ENCODE measurements at places on chromosomes 7 and 10.

DNA sequence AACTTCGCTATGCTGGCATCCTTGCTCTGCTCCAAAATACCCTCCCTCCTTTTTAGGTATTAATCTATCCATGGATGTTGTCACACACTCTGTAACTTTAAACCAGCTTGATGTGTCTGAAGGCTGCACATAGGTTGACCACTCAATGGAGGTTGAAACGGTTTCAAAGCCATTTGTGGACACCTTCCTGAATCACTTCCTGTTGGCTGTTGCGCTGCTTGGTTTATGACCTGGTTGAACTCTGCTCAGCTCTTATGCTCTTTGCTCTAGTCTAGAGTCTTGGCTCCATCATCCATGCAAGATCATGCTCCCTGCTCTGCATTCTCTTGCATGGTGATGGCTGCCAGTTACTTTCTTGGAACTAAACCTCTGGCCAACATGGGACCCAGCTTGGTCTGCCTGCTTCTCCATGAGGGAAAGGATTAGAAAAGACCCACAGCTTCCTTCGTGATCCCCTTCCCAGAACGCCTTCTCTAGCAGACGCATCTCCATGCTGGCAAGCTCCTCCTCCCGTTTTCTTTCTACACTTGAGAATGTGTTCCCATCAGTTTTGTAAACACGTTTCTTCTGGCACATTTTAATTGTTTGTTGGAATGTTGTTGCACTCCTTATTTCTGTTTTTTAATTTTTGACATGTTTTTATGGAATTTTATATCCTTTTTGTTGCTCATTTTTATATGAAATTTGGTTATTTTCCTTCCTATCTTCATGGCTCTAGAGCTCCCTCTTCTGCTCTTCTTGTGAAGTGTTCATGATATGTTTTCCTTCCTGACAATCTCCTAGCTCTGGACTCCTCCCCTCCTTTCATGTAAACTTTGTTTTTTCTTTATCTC is 149.8 kb downstream of the XPNPEP1 start:
- no peak for DNase-seq

DNA sequence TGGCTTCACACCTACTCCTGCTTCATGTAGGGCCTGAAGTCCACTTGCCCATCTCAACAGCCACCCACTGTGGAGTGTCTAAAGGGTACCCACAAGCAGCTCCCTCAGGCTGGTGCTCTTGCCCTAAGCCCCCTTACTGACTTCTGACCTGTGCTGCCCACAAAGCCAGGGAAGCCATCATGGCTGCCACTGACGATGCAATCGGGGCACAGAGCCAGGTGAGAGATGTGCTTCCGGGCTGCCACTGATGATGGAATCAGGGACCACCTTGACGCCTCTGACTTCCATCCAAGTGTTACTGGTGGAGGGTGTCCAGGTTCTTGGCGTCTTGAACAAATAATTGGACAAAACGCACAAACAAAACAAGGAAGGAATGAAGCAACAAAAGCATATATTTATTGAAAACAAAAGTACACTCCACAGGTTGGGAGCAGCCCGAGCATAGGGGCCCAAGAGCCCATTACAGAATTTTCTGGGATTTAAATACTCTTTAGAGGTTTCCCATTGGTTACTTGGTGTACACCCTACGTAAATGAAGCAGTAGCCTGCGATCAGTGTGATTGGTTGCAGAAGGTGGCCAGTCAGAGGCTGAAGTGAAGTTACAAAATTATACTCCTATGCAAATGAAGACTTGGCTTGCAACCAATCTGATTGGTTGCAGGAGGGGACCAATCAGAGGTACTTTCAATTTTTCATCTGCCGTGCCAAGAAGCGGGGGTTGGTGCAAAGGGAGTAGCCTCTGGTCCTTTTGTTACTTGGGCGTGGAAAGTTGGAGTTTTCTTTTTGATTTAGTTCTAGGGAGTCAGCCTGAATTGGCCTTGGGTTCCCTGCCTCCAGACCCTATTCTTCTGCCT is 4.5 kb downstream of the CPA2 start:
- no peak for DNase-seq

- peak; percentile 55 for DNase-seq
Observed at GRCh38 chr10:124092250-124092859, 1.0 kb downstream of the CHST15 start.

DNA sequence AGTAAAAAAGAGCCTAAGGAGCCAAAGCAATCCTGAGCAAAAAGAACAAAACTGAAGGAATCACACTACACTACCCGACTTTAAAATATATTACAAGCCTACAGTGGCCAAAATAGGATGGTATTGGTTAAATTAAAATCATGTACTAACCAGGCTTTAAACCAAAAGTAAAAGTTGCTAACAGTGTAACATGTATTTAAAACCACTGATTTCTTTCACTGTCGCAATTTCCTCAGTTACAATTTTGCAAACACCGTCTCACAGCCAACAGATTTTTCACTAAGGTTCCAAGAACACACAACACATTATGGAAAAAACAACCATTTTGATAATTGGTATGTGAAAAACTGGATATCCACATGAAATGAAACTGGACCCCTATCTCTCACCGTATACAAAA is 74.0 kb downstream of the JMJD1C start:
- no peak for DNase-seq

- peak; percentile 61 for DNase-seq
Observed at GRCh38 chr10:19788075-19788686, 28.1 kb upstream of the PLXDC2 start.

GRCh38 chr7:33531888-33532287 is 373.5 kb upstream of the BMPER start:
- no peak for DNase-seq

- no peak for DNase-seq
Observed at GRCh38 chr10:76032700-76033039, 601.2 kb downstream of the LRMDA start.

DNA sequence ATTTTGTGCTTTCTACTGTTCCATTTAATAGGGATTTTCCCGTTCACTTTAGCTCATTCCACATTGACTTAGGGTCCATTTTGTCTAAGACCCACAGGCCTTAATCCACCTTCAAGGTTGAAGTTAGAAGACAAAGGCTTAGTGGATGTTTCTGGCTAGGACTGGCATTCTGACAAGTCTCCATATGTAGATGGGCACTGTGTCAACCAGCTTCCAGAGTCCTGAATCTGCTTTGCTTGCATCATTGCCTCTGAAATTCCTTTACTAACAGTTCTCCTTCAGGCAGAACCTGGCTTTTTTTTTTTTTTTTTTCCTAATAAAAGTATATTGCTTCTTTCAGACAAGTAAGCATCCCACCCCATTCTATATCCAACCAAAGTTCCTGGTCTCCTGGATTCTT is 69.6 kb upstream of the PDCD4 start:
- no peak for DNase-seq

- peak; percentile 75 for DNase-seq
Observed at GRCh38 chr7:76509931-76510877, at the start of gene UPK3B. UPK3B (plus strand) TSS chr7:76510552; CDS start chr7:76510653, 101 bp downstream.

GRCh38 chr7:12703881-12704280 is 16.4 kb downstream of the ARL4A start:
- DNase-seq = no peak

GRCh38 chr10:93272884-93273675 is 199.4 kb downstream of the CYP26A1 start:
- no peak for DNase-seq

GRCh38 chr10:113362645-113363091 is 190.2 kb upstream of the HABP2 start:
- DNase-seq = no peak

DNA sequence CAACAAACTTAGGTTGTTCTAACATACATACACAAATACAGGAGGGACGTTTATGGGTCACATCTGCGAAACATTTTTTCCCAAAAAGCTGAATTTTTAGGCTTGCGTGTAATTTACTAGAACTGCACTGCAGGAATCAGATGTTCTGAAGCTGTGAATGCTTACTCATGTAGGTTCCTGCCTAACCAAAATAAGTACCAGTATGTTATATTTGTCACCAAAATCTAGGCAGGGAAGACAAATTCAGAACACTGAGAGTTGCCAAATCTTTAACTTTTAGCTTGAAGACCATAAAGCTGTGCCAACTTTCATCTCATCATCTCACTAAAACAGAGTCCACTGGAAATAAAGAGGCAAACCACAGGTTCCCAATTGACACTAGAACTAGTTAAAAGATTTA is 5.7 kb downstream of the UBE2H start:
- DNase-seq = no peak

DNA sequence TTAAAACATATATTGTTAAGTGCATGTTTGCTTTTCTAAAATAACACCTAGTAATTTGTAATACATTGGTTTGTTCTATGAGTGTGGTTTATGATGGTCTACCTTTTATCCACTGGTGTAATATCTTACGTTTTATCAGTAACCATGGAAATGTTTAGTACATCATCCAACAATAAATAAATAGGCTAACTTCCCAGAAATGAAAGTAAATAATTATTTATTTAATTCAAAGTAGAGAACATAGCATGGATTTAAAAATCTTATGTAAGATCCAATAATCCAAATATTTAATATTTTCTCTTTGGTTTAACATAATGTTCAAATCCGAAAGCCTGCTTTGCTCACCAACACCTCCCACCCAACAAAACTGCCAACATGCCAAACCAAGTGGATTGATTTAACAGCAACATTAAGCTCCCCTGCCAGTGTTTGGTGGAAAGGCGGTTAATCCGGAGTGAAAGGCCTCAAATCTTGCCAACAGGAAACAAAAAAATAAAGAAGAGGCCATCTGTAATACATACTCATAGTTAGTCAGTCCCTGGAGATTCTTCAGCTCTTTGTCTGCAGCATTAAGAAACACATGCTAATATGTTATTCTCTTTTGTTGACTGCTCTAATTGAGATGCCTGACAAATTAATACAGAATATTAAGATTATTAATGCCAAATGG is 897.8 kb downstream of the CNTNAP2 start:
- DNase-seq = no peak

DNA sequence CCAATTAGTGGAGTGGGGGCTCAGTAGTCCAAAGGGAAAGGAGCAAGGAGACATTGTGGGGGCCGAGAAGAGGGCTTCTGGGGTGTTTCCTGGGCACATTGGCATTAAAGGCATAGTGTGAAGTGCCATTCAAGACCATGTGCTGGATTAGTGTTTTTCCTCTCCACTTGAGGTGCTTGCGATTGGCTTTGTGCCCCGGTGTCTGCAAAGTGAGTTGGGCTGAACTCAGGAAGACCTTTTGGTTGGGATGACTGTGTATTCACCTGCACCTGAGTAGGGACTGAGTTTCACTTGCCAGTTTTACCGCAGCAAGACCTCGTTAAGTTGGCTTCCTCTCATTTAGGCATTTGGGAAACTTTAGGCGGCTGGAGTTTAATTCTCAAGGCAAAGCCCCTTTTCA is 73.0 kb downstream of the TCF7L2 start:
- no peak for DNase-seq

GRCh38 chr10:129847741-129848483 is 116.2 kb downstream of the EBF3 start:
- DNase-seq = no peak

- DNase-seq = no peak
Observed at GRCh38 chr7:54961391-54961790, 57.4 kb upstream of the EGFR start.

GRCh38 chr7:88280801-88281200 is 25.9 kb downstream of the STEAP4 start:
- no peak for DNase-seq

- no peak for DNase-seq
Observed at GRCh38 chr10:6033954-6034353, 28.2 kb downstream of the IL2RA start.

DNA sequence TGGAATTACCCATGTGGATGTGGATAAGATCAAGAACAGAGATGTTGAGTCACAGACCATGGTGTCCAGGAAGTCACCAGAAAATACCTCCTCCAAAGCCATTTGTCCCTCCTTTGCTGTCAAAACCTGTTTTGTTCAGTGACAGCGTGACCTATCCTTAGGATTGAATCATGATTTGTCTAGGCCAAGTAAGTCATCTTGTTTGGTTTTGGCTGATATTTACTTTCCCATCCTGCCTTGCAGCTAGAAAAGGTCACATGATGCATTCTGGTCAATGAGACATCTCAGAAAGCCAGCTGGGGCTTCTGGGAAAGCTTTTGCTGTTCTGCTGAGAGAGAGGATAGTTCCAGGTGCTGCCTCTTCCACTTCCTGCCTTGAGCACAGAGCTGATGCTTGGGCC is 225.3 kb upstream of the ZMIZ1 start:
- no peak for DNase-seq

DNA sequence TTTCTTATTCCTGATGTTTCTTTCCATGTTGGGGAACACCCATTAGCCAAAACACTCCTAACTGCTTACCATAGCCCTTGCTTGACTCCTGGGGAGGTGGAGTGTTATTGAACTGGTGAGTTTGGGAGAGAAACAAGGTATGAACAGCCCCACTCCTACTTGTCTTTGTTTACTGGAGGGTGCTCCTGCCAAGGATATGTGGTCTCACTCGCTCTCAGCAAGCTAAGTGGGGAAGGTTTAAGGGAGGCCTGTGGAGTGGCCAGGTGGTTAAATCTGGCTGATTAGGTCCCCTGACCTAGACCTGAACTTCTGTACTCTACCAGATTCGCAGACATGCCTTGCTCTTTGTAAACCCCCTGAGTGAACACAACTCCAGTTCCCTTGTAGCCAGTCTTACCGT is 300.1 kb downstream of the PTEN start:
- no peak for DNase-seq

- DNase-seq = no peak
Observed at GRCh38 chr10:84540022-84540616, 211.7 kb downstream of the CCSER2 start.

DNA sequence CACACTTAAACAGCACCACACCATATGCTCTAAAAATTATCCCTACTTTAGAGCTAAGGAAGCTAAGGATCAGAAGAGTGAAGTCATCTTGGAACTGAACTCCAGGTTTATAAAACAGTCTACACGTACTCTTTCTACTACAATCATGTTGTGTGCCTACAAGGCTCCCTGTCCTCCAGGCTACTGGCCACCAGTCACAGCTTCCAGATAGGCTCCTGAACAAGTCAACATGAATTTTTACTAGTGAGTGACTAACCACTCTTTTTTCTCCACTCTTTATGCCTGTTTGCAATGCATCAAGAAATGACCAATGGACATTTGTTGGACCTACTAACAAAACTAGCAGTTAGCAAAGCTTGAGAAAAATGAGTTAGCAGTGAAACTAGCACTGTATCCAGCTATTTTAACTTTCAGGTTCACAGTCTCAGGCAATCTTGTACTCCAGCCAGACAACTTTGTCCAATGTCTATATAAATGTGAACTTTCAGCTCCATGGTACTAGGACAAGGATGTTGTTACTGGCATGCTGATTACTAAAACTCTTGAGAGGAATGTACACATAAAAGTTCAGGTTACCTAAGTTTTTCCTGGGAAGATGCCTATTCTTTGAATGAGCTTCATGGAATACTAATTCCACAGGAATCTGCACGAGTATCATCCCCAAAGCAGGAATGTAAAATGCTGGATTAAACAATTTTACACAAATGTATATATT is 180.0 kb downstream of the BTAF1 start:
- DNase-seq = no peak

- DNase-seq = no peak
Observed at GRCh38 chr10:83301732-83302131, 837.6 kb upstream of the GHITM start.

DNA sequence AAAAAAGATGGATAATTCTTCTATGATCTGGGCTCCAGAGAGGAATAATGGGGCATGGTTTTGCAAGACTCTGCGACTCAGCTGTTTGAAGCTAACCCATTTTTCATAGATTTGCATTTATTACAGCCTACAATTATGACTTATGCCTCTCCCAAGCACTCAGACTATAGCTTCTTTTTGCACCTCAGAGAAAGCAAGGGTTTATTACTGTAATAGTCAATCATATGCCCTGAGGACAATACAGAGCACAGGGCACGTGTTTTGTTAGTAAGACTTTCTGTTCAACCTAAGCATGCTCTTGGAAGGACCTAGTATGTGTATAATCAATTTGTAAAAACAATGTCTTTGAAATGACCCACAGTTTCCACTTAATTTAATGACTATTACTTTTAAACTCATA is 221.2 kb downstream of the PARD3 start:
- DNase-seq = no peak
